ENCODE measurements at places on chromosomes 2 and 18. TPM values are rescaled to one million over a fixed set of nuclear protein-coding genes. Genes with fewer than 3 reads are reported as not detected.

The ANKRD30B gene
- polyA plus RNA-seq: not detected

The MSGN1 gene
- polyA plus RNA-seq: not detected

The CBLN2 gene
- polyA plus RNA-seq: not detected

The NDC80 gene
- 0.21 TPM for polyA plus RNA-seq

The GPD2 gene
- polyA plus RNA-seq: 12.1 TPM

The IL1F10 gene
- not detected for polyA plus RNA-seq

The CAPN14 gene
- polyA plus RNA-seq: not detected

The UNC50 gene
- 38.6 TPM for polyA plus RNA-seq

The CDH20 gene
- polyA plus RNA-seq: 0.45 TPM

The LBX2 gene
- polyA plus RNA-seq: 1.3 TPM

The FAM210A gene
- 3.2 TPM for polyA plus RNA-seq

The ALPP gene
- polyA plus RNA-seq: not detected

The LOXL3 gene
- polyA plus RNA-seq: 2.8 TPM
